ENCODE measurements at places on chromosomes 5 and 9. TPM values are rescaled to one million over a fixed set of nuclear protein-coding genes. Genes with fewer than 3 reads are reported as not detected.

SPAG8 gene
- 0.06 TPM for polyA plus RNA-seq

OXCT1 gene
- polyA plus RNA-seq, result 21.5 TPM

EXD3 gene
- polyA plus RNA-seq, result 1.9 TPM

DNA sequence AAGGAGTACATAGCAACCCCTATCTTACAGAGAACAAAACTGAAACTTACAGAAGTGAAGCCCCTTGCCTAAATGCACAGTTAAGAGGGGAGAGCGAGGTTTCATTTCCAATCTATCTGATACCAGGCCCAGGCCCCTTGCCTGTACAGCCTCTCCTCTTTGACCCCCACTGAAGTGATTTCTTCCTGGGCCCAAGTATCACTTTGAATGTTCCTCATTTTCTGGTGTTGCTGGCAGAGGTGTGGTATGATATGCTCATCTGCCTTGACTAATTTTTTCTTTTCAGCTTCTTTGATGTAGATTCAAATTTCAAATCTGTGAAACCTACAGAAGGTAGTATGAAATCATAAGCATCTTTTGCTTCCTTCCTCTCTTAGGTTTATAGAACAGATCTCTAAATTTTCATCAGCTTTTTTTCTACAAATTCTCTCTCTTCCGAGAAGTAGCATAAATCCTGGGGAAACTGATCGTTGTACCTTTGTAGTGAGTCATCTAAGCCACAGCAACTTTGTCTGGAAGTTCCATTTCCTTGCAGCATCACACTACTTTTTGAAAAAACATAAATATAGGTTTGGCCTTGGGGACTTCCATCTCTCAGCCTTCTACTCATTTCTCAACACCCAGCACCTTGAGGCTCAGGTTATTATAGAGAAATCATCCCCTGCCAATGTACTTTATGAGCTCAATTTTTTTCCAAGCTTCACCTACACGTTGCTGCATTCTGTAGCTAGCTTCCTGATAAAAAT is 402.4 kb upstream of the PTGER4 start:
- no peak overlapping the region for H3K4me3 ChIP-seq
- H3K4me1 ChIP-seq, result no peaks in the 10 kb centered on the region
- DNase-seq, result no peak
- H3K27ac ChIP-seq, result no peak overlapping the region

MPDZ gene
- 9.0 TPM for polyA plus RNA-seq

- H3K4me1 ChIP-seq, result no peaks in the 10 kb centered on the region
- no peak for DNase-seq
- H3K36me3 ChIP-seq, result no peaks in the 10 kb centered on the region
- H3K4me3 ChIP-seq, result no peak overlapping the region
- H3K27ac ChIP-seq, result no peak overlapping the region
Observed at GRCh38 chr5:148466236-148466580, 82.5 kb downstream of the FBXO38 start.

All from keratinocyte (primary cell).